Aorta (tissue), 5 donors: ENCODE measurements at places on chromosomes 7 and 10. TPM values are rescaled to one million over a fixed set of nuclear protein-coding genes. Genes with fewer than 3 reads are reported as not detected.

GRCh38 chr10:64219271-64220025 is 698.2 kb downstream of the REEP3 start:
- no peaks in the 10 kb centered on the region for H3K36me3 ChIP-seq
- no peak overlapping the region for H3K27ac ChIP-seq

DNA sequence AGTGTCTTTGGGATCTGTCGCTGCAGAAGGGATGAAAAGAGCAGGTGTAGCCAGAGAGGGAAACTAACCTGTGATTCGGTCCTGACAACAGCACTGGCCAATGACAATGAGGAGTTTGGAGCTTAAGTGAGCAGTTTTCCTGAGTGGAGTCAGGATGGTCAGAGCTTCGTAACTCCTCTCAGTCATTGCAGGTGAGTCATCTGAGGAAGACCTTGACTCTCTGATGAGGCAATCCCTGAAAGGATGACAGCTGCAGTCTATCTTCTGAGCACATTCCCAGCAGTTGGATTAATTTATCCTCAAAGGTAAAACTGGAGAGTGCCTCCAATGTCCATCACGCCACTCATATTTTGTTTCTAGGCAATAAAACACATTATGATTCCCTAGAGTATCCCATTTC is 401.9 kb downstream of the POM121L12 start:
- H3K4me1 ChIP-seq = no peaks in the 10 kb centered on the region
- H3K36me3 ChIP-seq = no peaks in the 10 kb centered on the region
- H3K27ac ChIP-seq = no peak overlapping the region
- DNase-seq = no peak
- no peaks in the 10 kb centered on the region for H3K27me3 ChIP-seq

- no peak for DNase-seq
- H3K4me3 ChIP-seq = no peak overlapping the region
- H3K36me3 ChIP-seq = no peaks in the 10 kb centered on the region
Measured at GRCh38 chr10:3902054-3902808, 117.2 kb upstream of the KLF6 start.

GRCh38 chr7:43205171-43205795 is 92.8 kb downstream of the HECW1 start:
- H3K27me3 ChIP-seq = no peaks in the 10 kb centered on the region
- no peak overlapping the region for H3K4me3 ChIP-seq
- no peak for DNase-seq
- no peak overlapping the region for H3K27ac ChIP-seq
- no peaks in the 10 kb centered on the region for H3K36me3 ChIP-seq
- H3K4me1 ChIP-seq = no peaks in the 10 kb centered on the region

The LIPN gene
- not detected for total RNA-seq
